Right renal cortex interstitium (tissue), 3 donors: ENCODE measurements at places on chromosomes 5 and 9. TPM values are rescaled to one million over a fixed set of nuclear protein-coding genes. Genes with fewer than 3 reads are reported as not detected.

AK1 gene
- 33.9 TPM for polyA plus RNA-seq

DNA sequence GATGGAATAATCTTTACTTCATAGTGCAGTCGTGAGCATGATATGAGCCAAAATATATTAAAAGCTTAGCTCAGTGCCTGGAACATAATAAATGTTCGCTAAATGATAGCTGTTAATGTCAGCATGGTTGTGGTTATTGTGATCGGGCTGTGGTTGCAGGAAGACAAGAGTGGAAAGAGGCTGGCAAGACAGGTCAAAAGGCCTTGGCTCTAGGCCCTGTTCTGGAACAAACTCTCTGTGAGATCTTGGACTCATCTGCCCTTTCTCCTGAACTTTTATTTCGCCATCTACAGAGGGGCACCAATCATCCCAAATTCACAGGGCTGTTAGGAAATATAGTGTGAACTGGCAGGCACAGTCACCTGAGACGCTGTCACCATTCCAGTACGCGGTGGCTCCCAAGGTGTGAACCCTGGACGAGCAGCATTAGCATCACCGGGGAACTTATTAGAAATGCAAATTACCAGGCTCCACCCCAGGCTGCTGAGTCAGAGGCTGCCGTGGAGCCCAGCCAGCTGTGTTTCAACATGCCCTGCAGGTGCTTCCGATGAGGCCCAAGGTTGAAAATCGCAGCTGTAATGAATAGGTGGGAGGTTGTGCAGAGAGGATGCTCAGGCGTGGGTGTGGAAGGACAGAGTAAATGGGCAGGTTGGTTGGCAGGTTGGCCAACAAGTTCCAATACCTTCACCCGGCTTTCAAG, 50.2 kb upstream of the SAP30L start:
- DNase-seq = no peak

GRCh38 chr5:30686530-30686929, 507.0 kb upstream of the CDH6 start:
- DNase-seq = no peak

PHAX gene
- polyA plus RNA-seq = 95.8 TPM

- no peak for DNase-seq
These were observed 211.2 kb downstream of the SAXO1 start for GRCh38 chr9:18821788-18822187.

PCDHA1 gene
- 0.06 TPM for polyA plus RNA-seq
